ENCODE measurements at places on chromosomes 3 and 15.
A peak's percentile ranks its signal among the peaks of the same experiment; 100 is the strongest.

- DNase-seq, result peak; percentile 72
Measured at GRCh38 chr3:116863822-116864589, 154.4 kb downstream of the TUSC7 start.

DNA sequence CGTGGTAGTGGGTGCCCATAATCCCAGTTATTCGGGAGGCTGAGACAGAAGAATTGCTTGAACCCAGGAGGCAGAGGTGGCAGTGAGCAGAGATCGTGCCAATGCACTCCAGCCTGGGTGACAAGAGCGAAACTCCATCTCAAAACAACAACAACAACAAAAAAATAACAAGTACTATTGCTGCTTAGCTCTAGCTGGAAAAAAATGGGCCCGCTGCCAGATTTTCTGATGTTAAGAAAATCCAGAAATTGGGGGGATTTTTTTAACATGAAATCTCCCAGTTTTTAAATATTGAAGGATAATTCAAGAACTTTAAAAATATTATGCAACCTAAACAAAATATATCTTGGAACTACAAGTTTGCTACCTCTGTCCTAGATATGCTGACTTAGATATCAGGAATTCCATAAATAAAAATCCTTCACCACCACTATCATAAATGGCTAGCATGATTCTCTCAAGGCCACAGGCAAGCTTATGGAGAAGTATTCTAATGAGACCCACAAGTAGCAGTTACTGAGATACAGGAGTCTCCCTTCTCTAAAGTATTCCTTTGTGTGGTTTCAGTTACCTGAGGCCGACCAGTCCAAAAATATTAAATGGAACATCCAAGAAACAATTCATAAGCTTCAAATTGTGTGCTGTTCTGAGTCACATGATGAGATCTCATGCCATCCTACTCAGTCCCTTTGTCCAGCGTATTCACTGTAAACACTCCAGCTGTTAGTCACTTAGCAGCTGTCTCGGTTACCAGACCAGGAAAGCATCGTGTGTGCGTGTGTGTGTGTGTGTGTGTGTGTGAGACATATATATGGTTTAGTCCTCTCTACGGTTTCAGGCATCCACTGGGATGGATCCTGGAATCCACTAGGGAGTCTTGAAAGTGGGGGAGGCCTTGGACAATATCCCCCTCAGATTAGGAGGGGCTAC, 277.2 kb downstream of the TBL1XR1 start:
- DNase-seq, result peak; percentile 80

DNA sequence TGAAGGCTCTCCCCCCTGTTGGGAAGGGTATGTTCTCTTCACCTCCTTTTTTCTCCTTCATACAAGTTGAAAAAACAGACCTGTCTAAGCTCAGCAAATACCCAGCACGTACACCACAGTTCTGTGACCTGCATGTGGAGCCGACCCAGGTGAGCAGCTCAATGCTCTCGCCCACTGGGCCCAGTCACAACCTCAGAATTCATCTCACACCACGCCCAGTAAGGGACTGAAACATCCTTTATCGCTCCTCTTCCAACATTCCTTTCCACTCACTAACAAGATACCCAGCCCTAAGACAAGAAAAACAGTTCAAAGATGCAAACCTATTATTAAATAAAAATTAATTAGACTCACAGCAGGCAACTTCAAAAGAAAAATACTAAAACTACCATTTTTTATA, 68.9 kb downstream of the FOXP1 start:
- no peak for DNase-seq

DNA sequence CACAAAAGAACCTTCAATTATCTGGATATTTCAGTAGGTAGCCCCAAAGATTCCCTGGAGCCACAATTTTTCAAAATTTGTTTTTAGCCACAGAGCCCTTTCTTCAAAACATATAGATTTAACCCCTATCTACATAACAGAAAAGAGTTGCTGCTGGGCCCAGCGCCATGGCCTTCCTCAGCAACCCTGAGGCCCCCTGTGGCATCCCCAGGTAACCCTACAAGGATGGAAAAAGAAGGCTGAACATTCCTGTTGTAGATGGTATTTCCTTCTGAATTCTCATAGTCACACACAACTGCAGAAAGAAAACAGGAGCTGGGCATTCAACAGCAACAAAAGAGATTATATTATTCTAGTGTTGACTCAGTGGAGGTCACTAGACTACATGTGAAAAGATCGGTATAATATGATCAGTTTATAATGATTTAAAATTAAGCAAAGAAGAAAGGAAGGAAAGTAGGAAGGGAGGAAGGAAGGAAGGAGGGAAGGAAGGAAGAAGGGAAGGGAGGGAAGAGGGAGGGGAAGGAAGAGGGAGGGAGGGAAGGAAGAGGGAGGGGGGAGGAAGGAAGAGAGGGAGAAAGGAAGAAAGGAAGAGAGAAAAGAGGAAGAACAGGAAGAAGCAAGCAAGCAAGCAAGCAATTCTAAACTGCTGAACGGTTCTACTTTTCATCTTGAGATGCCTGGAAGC, 342.5 kb upstream of the NR2F2 start:
- no peak for DNase-seq

GRCh38 chr3:179788996-179789395, 136.2 kb downstream of the USP13 start:
- DNase-seq, result no peak

DNA sequence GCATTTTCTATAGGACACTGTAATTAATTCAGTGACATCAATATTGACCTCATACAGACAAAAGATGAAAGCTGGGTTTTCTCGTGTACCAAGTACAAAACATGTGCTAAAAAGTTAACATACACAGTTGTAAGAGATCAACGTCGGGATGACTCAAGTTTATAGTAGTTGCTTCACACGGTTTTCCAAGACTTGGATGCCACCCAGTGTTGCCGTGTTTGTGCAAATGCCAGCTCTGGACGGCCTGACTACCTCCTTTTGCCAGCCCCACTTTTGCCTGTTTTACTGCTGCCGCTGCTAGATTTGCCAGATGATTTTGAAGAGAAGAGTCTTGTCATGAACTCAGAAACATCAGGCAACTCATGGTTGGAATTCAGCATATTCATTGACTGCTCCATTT, 17.6 kb downstream of the EMC7 start:
- DNase-seq, result no peak

- DNase-seq, result no peak
Measured at GRCh38 chr3:114566162-114566755, 272.4 kb downstream of the TIGIT start.

DNA sequence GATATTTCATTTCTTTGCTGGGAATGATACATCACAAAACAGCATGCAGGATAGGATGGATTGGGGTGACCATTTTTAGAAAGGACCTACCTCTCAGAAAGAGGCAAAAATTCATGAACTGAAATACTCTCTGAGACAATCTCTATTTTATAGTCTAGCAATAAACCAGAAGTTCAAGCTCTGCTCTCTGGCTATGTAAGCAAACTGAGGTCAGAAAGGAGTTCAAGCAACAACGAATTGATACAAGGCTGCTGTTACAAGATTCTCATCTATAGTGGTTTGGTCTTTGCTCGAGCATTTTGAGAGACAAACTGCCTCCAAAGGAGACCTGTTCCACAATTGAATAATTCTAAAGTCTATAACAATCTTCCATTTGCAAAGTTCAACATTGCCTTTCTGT, 84.7 kb upstream of the GOLGA8J start:
- no peak for DNase-seq

DNA sequence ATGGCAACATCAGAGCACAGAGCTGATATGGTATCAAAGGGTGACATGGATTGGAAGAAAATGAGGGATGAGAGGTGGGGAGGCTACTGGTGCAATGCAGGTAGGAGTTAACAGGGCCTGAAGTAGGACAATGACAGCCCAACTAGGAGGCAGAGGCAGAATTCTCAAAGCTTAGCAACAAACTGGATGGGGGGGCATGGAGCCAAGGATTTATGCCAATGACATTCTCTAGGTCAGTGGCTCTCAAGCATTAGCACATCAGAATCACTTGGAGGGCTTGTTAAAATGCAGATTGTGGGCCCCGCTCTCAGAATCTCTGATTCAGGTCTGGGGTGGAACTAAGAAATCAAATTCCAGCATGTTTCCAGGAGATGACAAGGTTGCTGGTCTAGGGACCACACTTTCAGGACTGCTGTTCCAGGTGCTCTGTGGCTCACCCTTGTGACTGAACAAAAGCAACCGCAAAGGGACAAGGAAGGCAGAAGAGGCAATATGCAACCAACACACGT, 98.0 kb upstream of the TNIK start:
- DNase-seq, result no peak

DNA sequence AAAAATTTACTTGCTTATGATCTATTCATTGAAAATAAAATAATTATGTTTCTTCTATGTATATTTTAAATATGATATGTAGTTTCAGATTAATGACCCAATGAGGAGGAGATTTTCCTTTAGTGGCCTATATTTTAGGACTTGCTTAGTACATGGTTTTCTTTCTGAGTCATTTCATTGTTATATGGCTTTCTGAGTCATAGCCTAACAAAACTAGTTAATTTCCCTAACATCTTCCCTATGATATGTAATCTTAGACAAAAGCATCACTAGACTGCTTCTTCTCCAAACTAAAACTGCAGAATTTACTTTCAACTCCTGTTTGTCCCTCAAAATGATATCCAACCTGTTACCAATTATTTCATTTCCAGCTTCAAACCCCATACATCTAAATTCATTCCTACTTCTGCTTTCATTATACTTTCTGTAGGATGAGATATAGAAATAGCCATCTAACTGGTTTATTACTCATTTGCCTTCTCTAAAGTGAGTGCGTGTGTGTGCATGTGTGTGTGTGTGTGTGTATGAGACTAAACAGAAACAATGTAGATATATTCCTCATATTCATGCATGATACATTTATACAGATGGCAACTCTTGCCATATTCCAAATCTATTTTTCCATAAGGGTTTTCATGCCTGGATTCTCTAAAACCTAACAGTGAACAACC, 915.0 kb upstream of the GBE1 start:
- DNase-seq, result no peak

DNA sequence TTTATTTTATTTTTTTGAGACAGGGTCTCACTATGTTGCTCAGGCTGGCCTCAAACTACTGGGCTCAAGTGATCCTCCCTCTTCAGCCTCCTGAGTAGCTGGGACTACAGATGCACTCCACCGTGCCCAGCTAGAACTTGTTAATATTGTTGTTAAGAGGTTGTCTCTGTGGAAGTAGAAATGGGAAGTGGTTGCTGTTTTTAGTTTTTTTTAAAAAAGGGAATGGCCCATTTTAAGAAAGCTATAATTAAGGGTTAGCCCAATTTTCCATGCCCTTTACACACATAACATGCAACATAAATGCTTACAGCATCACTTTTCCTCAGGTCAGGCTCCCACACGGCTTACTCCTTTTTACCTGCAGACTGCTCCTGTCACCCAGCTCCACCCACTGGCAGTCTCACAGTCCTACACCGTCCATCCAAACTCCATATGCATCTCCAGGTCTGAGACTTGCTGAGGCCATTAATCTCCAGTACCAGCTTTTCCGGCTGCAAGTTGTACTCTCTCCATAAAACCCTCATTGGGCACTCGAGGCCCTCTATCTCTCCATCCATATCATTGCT, 19.8 kb downstream of the MORC1 start:
- no peak for DNase-seq

- DNase-seq, result no peak
Measured at GRCh38 chr15:52406601-52407000, 111.0 kb upstream of the MYO5C start.

DNA sequence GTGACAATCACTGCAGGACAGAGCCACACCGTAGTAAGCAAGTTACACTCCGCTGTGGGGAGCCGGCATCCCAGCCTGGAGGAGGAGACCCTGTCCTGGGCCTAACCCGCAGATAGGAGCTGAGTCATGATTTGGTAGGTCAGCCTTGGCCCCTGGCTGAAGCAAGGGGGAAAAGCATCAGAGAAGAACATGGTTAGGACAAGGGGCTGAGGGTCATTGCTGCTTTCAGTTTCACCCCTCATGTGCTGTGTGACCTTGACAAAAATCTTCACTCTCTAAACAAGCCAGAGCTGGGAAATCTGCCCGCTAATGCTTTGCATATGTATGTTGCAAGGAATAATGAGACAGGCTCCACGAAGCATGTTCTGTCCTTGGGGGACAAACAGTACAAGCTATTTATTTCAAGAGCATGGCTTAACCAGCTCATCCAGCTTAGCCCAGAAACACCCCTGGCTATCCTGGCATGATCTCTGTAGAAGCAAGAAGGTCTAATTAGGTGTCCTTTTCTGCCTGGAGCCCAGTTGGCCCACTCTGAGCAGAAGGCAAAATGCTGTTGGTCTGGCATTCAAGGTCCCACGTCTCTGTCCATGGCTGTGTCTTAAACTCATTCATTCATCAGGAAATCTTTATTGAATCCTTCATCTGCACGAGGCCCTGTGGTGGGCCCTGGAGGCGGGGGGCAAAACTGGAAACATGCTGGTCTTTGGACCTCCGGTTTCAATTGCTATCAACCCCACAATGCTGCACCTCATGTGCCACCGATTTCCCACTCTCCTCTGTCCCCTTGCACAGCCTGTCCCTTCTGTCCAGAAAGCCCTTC, 221.3 kb upstream of the LYSMD4 start:
- no peak for DNase-seq

- no peak for DNase-seq
Measured at GRCh38 chr3:118207271-118207670, 827.4 kb downstream of the IGSF11 start.

GRCh38 chr3:145089337-145089736, 1071.6 kb downstream of the PLOD2 start:
- no peak for DNase-seq

- no peak for DNase-seq
Measured at GRCh38 chr3:32430900-32431299, 39.2 kb downstream of the CMTM7 start.

DNA sequence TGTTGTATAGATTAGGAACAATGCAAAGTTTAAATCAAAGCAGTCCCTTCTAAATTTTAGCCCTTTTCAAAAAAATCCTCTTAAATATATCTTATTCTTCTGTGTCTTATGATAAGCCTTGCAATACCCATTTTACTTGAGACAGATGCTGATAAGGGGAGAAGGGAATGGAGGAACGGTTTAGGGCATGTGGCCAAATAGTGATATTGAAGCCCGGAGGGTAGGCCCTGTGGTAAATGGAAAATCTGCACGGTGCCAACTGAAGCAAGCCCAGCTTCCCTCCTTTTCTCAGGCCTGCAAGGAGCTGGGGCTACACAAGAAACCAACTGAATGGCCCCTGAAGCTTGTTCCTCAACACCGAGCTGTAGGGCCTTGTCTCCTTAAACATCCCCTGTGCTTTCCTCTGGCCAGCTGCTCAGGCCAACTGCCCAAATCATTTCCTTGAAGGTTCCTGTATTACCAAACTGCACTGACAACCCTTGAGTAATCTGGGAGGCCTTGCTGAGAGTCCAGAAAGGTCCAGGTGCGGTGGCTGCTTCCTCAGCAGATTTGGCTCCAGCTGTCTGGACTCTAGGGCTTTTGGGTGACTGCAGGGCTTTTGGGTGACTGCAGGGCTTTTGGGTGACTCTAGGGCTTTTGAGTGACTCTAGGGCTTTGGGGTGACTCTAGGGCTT, 67.2 kb downstream of the NCEH1 start:
- no peak for DNase-seq

- DNase-seq, result no peak
Measured at GRCh38 chr3:60756241-60757030, 494.8 kb downstream of the FHIT start.

- DNase-seq, result no peak
Measured at GRCh38 chr15:101501703-101502373, 12.3 kb upstream of the PCSK6 start.

GRCh38 chr3:146561879-146562278, 17.5 kb upstream of the PLSCR1 start:
- DNase-seq, result no peak

Data from NCI-H1105 (cell line).